DMS79 treated with DMSO at 0.1 percent for 48 hours (cell line): ENCODE measurements at places on chromosomes 4 and X.

DNA sequence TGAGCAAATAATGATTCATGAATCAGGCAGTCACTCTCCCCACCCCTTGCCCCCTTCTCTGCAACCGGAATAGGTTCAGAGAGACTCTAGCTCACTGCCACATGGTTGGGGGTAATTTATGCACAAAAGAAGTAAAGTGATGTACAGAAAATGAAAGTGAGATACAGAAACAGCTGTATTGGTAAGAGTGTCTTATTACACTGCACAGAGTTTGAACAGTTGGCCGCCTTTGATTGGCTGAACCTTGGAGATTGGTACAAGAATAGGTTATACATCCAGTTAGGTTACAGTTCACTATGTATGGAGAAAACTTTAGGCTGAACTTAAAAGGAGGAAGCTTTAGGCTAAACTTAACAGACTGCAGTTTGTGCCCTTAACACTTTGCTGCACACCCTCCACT is 34.6 kb upstream of the DIAPH2 start:
- no peak for DNase-seq

DNA sequence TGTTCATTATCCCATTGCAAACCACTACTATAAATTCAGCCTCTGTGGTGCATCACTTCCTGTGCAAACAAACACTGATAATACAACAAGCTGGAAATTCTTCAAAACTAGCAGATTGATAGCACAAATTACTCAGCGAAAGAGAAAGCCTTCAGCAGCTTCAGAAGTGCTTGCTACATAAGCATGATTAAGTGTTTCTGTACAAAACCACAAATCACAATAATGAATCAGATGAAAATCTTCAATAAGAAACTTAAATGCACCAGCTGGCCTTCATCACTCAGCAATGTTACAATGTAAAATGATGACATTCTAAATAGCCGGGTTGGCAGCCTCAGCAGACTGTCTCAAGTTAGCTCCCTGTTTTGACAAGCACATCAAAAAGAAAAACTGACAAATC is 262.2 kb downstream of the SPOCK3 start:
- DNase-seq, result no peak

- DNase-seq, result no peak
Measured at GRCh38 chr4:19857380-19857779, 394.3 kb upstream of the SLIT2 start.

DNA sequence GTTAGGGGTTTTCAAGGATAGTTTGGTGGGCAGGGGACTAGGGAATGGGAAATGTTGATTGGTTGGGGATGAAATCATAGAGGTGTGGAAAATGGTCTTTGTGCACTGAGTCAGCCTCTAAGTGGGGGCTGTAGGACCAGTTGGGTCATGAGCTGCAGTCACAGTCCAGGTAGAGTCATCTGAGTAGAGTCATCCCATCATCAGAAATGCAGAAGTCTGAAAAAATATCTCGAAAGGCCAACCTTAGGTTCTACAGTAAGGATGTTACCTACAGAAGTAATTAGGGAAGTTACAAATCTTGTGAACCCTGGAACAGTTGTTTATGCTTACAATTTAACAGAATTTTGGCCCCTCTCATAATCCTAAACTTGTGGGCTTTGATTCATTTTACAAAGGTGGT is 63.4 kb upstream of the AP1S2 start:
- DNase-seq, result no peak

DNA sequence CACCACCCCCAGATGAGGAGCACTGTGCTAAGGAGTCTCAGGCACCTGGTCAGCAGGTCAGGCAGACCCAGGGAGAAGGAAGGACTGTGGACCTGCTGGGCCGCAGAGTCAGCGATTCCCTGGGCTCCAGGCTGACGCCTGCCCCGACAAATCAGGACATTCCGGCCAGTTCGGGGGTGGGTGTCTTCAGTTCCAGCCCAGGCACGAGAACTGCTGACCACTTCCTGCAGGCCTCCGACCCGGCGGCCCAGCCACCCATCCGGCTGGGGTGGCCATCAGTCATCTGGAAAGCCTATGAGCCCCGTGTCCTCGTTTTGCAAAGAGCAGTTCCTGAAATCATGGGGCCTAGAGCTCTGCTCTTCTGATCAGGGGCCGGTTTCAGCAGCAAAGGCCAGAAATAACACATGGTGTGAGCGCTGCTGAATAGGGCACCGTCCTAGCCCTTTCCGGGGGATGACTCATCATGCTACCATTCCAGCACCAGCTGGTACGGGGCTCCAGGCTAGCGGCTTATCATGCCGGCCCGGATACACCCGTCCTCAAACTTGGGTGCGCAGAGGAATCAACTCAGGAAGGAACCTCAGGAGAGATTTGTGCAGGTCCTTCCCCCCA is 7.8 kb upstream of the SH3TC1 start:
- no peak for DNase-seq

GRCh38 chr4:185272245-185272644 is 62.8 kb downstream of the SNX25 start:
- no peak for DNase-seq

GRCh38 chr4:48693856-48694574 is 86.1 kb downstream of the FRYL start:
- DNase-seq, result no peak

GRCh38 chrX:40434947-40435346 is 145.8 kb upstream of the ATP6AP2 start:
- DNase-seq, result no peak
